ENCODE measurements at places on chromosomes 16 and 17. TPM values are rescaled to one million over a fixed set of nuclear protein-coding genes. Genes with fewer than 3 reads are reported as not detected.

DNA sequence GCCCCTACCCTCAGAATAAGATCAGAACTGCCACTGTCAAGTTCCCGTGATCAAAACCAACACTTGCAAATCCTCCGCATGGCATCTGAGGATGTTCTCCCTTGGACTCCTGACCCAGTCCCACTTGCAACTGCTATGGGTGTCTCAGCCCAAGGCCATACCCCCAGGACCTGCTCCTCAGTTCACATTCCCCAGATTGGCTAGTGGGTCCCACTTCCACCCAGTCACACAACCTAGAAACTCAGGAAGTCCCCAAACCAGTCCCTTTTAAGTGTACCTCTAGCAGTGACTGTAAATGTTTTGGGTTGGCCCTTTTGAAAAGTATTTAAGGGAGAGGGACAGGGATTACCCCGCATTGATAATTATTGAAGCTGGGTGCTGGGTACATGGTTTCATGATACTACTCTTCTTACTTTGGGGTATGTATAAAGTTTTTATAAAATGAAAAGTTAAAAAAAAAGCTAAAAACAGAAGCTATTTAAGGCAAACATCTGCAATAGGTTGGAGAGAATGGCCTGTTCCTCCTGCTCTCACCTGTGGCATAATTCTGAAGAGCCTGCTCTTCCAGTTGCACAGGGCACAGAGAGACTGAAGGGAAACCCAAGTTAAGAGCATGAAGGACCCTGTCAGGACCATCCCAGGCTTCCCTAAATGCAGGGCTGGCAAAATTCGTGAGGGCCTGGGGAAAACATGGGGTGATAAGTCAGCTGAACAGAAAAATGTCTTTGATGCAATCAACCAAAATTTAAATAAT, 42.5 kb downstream of the ERN1 start:
- no peaks in the 10 kb centered on the region for H3K27me3 ChIP-seq
- no peak overlapping the region for H3K4me3 ChIP-seq
- H3K36me3 ChIP-seq, result peaks cover 8% of the 10 kb centered on the region
- H3K4me1 ChIP-seq, result peaks cover 76% of the 10 kb centered on the region
- no peak overlapping the region for H3K27ac ChIP-seq

- no peak overlapping the region for H3K4me3 ChIP-seq
- H3K27ac ChIP-seq, result no peak overlapping the region
- H3K4me1 ChIP-seq, result no peaks in the 10 kb centered on the region
- no peak for DNase-seq
- no peaks in the 10 kb centered on the region for H3K36me3 ChIP-seq
- H3K27me3 ChIP-seq, result no peaks in the 10 kb centered on the region
Measured at GRCh38 chr17:31815212-31815730, 43.8 kb downstream of the COPRS start.

- no peak for DNase-seq
- peaks cover 3% of the 10 kb centered on the region for H3K36me3 ChIP-seq
- no peaks in the 10 kb centered on the region for H3K27me3 ChIP-seq
- no peak overlapping the region for H3K4me3 ChIP-seq
Measured at GRCh38 chr16:12289175-12290063, 312.9 kb downstream of the SNX29 start.

Gene SMPD3
- total RNA-seq, result 0.89 TPM

DNA sequence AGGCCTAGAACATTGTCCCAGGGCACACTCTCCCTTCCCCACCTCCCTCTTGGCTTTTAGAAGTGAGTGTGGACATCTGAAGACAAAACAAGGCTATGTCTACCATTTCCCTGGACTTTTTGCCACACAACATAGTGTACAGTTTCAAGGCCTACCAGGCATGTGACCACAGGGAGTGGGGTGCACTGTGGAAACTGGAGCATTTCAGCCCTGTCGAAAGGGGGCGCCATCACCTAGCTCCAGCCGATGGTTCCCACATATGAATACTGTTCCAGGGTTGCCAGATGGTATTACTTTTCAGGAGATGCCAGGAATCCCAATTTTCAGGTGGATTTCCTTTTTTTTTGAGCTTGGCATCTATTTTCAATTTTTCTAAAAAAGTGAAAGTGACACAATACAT, 140.7 kb downstream of the KATNIP start:
- DNase-seq, result no peak
- no peak overlapping the region for H3K4me3 ChIP-seq
- H3K4me1 ChIP-seq, result no peaks in the 10 kb centered on the region
- no peak overlapping the region for H3K27ac ChIP-seq
- H3K36me3 ChIP-seq, result no peaks in the 10 kb centered on the region

DNA sequence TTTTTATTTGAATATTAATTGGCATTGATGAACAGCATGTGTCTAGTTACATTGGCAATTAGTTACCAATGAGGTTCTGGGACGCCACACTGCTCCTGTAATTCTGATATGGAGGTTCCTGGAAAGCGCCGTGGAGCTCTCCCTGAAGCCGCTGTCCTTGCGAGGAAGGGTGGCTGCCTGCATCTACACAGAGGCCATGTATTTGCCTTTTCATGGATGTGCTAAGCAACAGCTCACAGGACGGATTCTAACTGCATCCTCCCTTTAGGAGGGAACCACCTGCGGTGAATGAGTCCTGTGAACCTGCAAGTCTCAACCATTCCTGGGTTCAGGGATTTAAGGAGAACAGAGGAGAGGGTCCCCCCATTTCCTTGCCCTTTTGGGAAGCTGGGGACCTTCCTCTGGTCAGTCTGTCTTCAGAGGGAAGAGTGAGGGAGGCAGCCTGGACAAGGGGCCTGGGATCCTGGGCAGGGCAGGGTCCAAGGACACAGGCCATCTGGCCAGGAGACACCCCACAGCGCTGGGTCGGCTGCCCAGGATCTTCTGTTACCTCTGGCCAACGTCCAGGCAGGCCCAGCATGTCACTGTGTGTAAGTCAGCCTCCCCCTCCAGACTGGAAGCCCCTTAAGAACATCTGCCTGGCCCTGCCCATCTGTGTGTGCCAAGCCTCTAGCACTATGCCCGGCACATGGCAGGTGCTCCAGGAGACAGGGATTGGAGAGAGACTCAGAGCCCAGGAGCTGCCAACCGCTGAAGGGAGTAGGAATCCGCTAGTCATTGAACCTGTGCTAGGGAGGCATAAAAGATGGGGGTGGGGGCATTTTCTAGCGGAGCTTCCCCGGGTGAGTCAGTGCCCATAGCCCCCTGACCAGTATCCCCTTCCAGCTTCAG, 314.1 kb upstream of the TNRC6C start:
- H3K36me3 ChIP-seq, result no peaks in the 10 kb centered on the region
- no peak for DNase-seq
- H3K27ac ChIP-seq, result no peak overlapping the region
- no peaks in the 10 kb centered on the region for H3K27me3 ChIP-seq
- H3K4me3 ChIP-seq, result peak overlapping the region; percentile 49

All from CD4-positive, alpha-beta T cell (primary cell).